ENCODE measurements at places on chromosomes 16 and 17. TPM values are rescaled to one million over a fixed set of nuclear protein-coding genes. Genes with fewer than 3 reads are reported as not detected.

GRCh38 chr16:2973093-2973492, 3.9 kb downstream of the PAQR4 start:
- H3K4me3 ChIP-seq, result no peak overlapping the region
- no peak for DNase-seq
- no peak overlapping the region for H3K27ac ChIP-seq
- H3K27me3 ChIP-seq, result peaks cover 8% of the 10 kb centered on the region

GRCh38 chr16:82146957-82147356, 23.1 kb downstream of the MPHOSPH6 start:
- no peak for DNase-seq
- H3K4me1 ChIP-seq, result no peaks in the 10 kb centered on the region
- no peak overlapping the region for H3K27ac ChIP-seq
- peaks cover 4% of the 10 kb centered on the region for H3K36me3 ChIP-seq
- no peak overlapping the region for H3K4me3 ChIP-seq

- no peak overlapping the region for H3K4me3 ChIP-seq
- no peak overlapping the region for H3K27ac ChIP-seq
- no peaks in the 10 kb centered on the region for H3K27me3 ChIP-seq
- DNase-seq, result no peak
- H3K36me3 ChIP-seq, result no peaks in the 10 kb centered on the region
These were observed 13.3 kb upstream of the PAFAH1B1 start for GRCh38 chr17:2580151-2580550.

The CD300LB gene
- not detected for total RNA-seq

The TNFRSF13B gene
- not detected for total RNA-seq

DNA sequence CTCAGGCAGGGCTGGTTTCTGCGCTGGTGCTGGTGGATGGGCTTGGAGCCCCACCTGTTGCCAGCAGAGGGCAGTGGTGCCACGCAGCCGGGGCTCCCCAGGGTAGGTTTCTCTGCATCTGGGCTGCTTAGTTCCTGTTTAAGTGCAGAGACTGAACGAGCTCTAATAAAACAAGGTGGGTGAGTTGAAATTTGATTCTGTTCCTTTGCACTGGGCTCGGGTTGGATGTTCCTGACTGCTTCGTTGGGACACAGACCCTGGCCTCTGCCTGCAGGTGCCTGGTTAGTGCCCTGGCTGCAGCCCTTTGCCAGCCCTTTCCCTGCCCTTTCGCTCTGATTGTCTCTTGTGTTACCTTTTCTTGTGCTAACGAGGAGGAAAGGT, 30.0 kb downstream of the TBCD start:
- no peak overlapping the region for H3K27ac ChIP-seq
- H3K27me3 ChIP-seq, result no peaks in the 10 kb centered on the region
- no peak overlapping the region for H3K4me3 ChIP-seq
- H3K4me1 ChIP-seq, result peaks cover 6% of the 10 kb centered on the region
- DNase-seq, result peak; percentile 81

GRCh38 chr17:10162096-10162495, 36.3 kb downstream of the GAS7 start:
- DNase-seq, result no peak
- H3K4me1 ChIP-seq, result peaks cover 4% of the 10 kb centered on the region
- no peak overlapping the region for H3K4me3 ChIP-seq
- H3K27me3 ChIP-seq, result no peaks in the 10 kb centered on the region
- H3K36me3 ChIP-seq, result no peaks in the 10 kb centered on the region
- H3K27ac ChIP-seq, result no peak overlapping the region

Measured in CD8-positive, alpha-beta memory T cell (primary cell).